ENCODE measurements at places on chromosomes 13 and 19. TPM values are rescaled to one million over a fixed set of nuclear protein-coding genes. Genes with fewer than 3 reads are reported as not detected.

The AMER2 gene
- 0.17 TPM for total RNA-seq

The FLT1 gene
- 12.5 TPM for total RNA-seq

The GEMIN7 gene
- 19.1 TPM for total RNA-seq

The TMC4 gene
- 0.26 TPM for total RNA-seq

The LYL1 gene
- total RNA-seq: 15.4 TPM

The GPC6 gene
- 6.5 TPM for total RNA-seq

The PROZ gene
- not detected for total RNA-seq

The ZNF99 gene
- total RNA-seq: 0.29 TPM

The SHC2 gene
- 35.6 TPM for total RNA-seq

The TUBA3C gene
- total RNA-seq: not detected

The TEX29 gene
- total RNA-seq: not detected

The RGCC gene
- 142 TPM for total RNA-seq

The MPND gene
- 5.3 TPM for total RNA-seq

The KLF1 gene
- not detected for total RNA-seq

The PSPN gene
- total RNA-seq: 3.7 TPM
